ENCODE measurements at places on chromosomes 12 and 14.

GRCh38 chr14:65062096-65063075 is 39.9 kb downstream of the MAX start:
- H3K4me1 ChIP-seq: peaks cover 11% of the 10 kb centered on the region
- peaks cover 21% of the 10 kb centered on the region for H3K36me3 ChIP-seq

GRCh38 chr14:95889236-95889979 is 12.8 kb downstream of the TUNAR start:
- no peak for DNase-seq
- H3K4me3 ChIP-seq: no peak overlapping the region
- no peaks in the 10 kb centered on the region for H3K27me3 ChIP-seq
- H3K36me3 ChIP-seq: no peaks in the 10 kb centered on the region
- no peaks in the 10 kb centered on the region for H3K4me1 ChIP-seq

GRCh38 chr14:65789363-65789762 is 376.8 kb downstream of the FUT8 start:
- no peaks in the 10 kb centered on the region for H3K36me3 ChIP-seq
- no peak overlapping the region for H3K27ac ChIP-seq
- DNase-seq: no peak
- H3K27me3 ChIP-seq: no peaks in the 10 kb centered on the region

- H3K36me3 ChIP-seq: peaks cover 32% of the 10 kb centered on the region
- H3K4me3 ChIP-seq: no peak overlapping the region
- no peak for DNase-seq
- peaks cover 14% of the 10 kb centered on the region for H3K4me1 ChIP-seq
These were observed 35.0 kb downstream of the ZNF664 start for GRCh38 chr12:124007826-124008570.

- no peaks in the 10 kb centered on the region for H3K36me3 ChIP-seq
- no peak overlapping the region for H3K4me3 ChIP-seq
- no peaks in the 10 kb centered on the region for H3K27me3 ChIP-seq
- DNase-seq: no peak
These were observed 110.2 kb downstream of the ALX1 start for GRCh38 chr12:85390266-85390665.

- H3K4me3 ChIP-seq: no peak overlapping the region
- H3K27ac ChIP-seq: no peak overlapping the region
- H3K4me1 ChIP-seq: no peaks in the 10 kb centered on the region
These were observed 24.7 kb downstream of the INSM2 start for GRCh38 chr14:35558680-35559079.

- H3K27ac ChIP-seq: no peak overlapping the region
- H3K27me3 ChIP-seq: no peaks in the 10 kb centered on the region
- DNase-seq: no peak
- H3K4me3 ChIP-seq: no peak overlapping the region
- H3K36me3 ChIP-seq: no peaks in the 10 kb centered on the region
- H3K4me1 ChIP-seq: no peaks in the 10 kb centered on the region
These were observed 207.4 kb upstream of the NPAS3 start for GRCh38 chr14:32731249-32731648.

DNA sequence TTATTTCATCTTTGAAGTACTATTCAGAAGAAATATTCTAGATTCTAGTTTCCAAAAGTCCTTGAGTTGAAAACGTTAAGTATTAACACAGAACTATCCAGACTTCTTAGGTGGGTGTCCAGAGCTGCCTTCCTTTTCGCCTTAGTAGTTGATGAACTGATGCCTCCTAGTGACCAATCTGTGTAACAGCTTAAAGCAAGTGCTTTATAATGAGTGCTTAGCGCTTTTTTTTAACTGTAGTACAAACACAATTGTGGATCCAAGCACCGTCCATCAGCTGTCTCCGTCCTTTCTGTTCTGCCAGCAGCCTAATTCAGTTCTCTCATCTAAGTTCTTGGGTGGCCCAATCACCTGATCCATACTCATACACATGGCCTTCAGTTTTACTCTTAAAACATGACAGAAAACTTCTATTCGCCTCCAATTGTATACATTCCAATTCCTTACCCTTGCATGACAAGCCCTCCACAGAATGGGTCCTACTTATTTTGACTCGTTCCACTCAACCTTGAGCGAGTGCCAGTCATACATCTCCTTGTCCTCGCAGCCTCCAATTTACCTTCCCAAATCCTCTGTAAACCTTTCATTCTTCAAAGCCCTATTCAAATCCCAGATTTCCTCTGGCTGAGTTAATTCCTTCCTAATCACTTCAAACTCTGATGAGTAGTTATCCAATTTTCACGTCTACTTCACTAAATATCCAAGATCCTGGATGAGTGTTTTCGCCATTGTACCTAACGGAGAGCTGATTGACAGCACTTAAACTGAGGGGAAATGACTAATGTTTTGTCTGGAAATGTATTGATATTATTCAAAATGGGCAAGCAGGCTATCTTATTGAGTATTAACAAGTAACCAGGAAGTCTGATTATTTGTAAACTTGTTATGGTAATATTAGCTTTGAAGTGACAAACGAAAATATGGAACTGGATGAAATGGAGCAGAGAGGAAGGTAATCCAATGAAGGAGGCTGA is 5.8 kb upstream of the PHLDA1 start:
- no peaks in the 10 kb centered on the region for H3K27me3 ChIP-seq
- no peak overlapping the region for H3K4me3 ChIP-seq
- no peaks in the 10 kb centered on the region for H3K36me3 ChIP-seq
- H3K27ac ChIP-seq: no peak overlapping the region

- H3K27ac ChIP-seq: no peak overlapping the region
- H3K4me3 ChIP-seq: no peak overlapping the region
- no peaks in the 10 kb centered on the region for H3K27me3 ChIP-seq
- H3K36me3 ChIP-seq: no peaks in the 10 kb centered on the region
- DNase-seq: no peak
- H3K4me1 ChIP-seq: no peaks in the 10 kb centered on the region
These were observed 270.5 kb downstream of the C12orf75 start for GRCh38 chr12:105600911-105601545.

GRCh38 chr14:72945356-72946027 is 19.2 kb downstream of the DCAF4 start:
- no peaks in the 10 kb centered on the region for H3K4me1 ChIP-seq
- no peaks in the 10 kb centered on the region for H3K27me3 ChIP-seq
- peaks cover 31% of the 10 kb centered on the region for H3K36me3 ChIP-seq
- H3K27ac ChIP-seq: no peak overlapping the region

GRCh38 chr12:121579981-121580868 is 598 bp downstream of the KDM2B start:
- no peak for DNase-seq
- H3K36me3 ChIP-seq: no peaks in the 10 kb centered on the region
- H3K27ac ChIP-seq: peak overlapping the region; percentile 86
- no peaks in the 10 kb centered on the region for H3K27me3 ChIP-seq

- peak; percentile 79 for DNase-seq
- peaks cover 52% of the 10 kb centered on the region for H3K4me1 ChIP-seq
- peak overlapping the region; percentile 20 for H3K4me3 ChIP-seq
These were observed 7.3 kb downstream of the STAC3 start for GRCh38 chr12:57243521-57244311.

DNA sequence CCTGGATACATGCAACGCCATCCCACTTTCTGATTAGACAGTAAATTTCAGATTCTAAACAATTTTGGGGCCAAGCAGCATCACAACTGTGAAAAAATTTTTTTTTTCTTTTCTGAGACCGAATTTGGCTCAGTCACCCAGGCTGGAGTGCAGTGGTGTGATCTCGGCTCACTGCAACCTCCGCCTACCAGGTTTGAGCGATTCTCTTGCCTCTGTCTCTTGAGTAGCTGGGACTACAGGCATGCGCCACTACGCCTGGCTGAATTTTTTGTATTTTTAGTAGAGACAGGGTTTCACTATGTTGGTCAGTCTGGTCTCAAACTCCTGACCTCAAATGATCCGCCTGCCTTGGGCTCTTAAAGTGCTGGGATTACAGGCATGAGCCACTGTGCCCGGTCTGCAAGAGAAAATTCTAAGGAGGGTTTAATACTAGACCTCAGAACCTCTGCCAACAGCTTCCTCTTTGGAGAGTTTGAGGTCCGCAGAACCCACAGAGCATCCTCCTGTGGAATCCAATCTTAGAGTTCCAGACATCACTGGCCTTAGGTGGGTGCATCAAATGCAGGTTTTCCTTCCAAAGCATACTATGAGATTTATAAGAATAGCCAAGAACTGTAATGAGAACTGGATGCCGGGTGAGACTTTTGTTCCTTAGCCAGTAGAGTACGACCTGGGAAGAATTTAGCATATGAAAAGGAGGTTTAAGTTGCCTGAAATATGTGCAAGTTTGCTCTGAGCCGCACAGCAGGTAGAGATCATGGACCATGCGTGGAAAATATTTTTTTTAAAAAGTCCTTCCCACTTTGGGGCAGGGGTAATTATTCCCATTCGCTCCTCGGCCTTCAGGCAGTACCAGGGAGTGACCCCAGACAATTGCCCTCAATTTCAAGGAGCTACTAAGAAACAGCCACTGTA is 7.8 kb upstream of the PHC1 start:
- no peaks in the 10 kb centered on the region for H3K27me3 ChIP-seq
- no peaks in the 10 kb centered on the region for H3K4me1 ChIP-seq
- H3K36me3 ChIP-seq: no peaks in the 10 kb centered on the region
- no peak overlapping the region for H3K4me3 ChIP-seq
- no peak for DNase-seq
- H3K27ac ChIP-seq: no peak overlapping the region

GRCh38 chr12:117023998-117024960 is 74.9 kb downstream of the TESC start:
- H3K36me3 ChIP-seq: peaks cover 39% of the 10 kb centered on the region
- no peaks in the 10 kb centered on the region for H3K27me3 ChIP-seq
- H3K4me3 ChIP-seq: no peak overlapping the region
- no peaks in the 10 kb centered on the region for H3K4me1 ChIP-seq
- no peak overlapping the region for H3K27ac ChIP-seq

DNA sequence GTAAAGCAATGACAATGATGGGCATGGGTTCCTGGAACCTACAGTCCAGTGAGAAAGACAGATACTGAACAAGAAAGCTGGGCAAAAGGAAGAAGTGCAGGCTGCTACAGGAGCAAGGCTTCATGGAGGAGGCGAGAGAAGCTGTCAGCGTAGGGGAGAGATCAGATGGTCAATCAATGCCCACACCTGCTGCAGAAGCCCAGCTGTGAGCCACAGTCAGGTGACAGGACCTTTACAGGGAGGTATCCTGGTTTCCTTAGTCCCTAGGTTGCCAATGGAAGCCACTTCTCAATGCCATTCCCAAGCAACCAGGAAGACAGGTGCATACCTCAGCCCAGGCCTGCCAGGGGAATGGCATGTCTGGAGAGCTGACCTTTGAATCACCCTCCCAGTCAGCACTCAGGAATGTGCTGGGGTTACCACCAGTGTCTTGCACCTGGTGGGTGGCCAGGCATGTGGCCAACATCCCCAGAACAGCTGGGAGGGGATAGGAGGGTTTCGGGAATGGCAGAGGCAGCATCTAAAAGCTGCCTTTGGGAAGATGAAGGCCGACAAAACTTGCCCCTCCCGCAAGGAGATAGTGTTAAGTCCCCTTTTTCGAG is 170.3 kb downstream of the TTC7B start:
- H3K4me3 ChIP-seq: no peak overlapping the region
- no peaks in the 10 kb centered on the region for H3K36me3 ChIP-seq
- H3K27me3 ChIP-seq: no peaks in the 10 kb centered on the region

- no peak overlapping the region for H3K27ac ChIP-seq
- H3K4me3 ChIP-seq: no peak overlapping the region
- H3K4me1 ChIP-seq: no peaks in the 10 kb centered on the region
- no peak for DNase-seq
- no peaks in the 10 kb centered on the region for H3K36me3 ChIP-seq
These were observed 34.5 kb downstream of the IPO8 start for GRCh38 chr12:30661210-30661609.

- no peaks in the 10 kb centered on the region for H3K36me3 ChIP-seq
- no peak overlapping the region for H3K27ac ChIP-seq
- no peak overlapping the region for H3K4me3 ChIP-seq
- DNase-seq: no peak
These were observed 80.0 kb downstream of the METTL25 start for GRCh38 chr12:82438356-82438755.

- no peaks in the 10 kb centered on the region for H3K36me3 ChIP-seq
- no peak overlapping the region for H3K27ac ChIP-seq
- H3K27me3 ChIP-seq: no peaks in the 10 kb centered on the region
- no peak overlapping the region for H3K4me3 ChIP-seq
These were observed 230.5 kb downstream of the ETNK1 start for GRCh38 chr12:22855456-22855855.

GRCh38 chr14:39442293-39442692 is 10.1 kb upstream of the FBXO33 start:
- H3K36me3 ChIP-seq: no peaks in the 10 kb centered on the region
- no peaks in the 10 kb centered on the region for H3K4me1 ChIP-seq
- H3K4me3 ChIP-seq: no peak overlapping the region
- no peak overlapping the region for H3K27ac ChIP-seq

DNA sequence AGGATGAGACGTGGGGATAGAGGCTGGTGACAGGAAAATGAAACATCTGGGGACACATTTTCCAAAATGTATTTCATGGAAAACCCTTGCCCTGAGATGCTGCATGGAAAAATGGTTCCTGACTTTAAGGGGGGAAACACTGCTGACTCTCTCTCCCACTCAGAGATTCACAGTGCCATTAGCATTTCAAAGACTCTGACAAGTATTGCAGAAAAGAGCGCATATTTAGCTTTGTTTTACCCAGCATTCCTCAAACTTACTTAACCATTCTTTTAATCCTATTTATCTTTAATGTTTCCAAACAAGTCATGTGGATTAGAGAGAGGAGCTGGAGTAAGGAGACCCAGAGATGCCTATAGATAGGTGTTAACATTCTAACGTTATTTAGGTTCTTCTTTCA is 141.8 kb upstream of the DYRK2 start:
- H3K36me3 ChIP-seq: no peaks in the 10 kb centered on the region
- H3K4me3 ChIP-seq: no peak overlapping the region
- no peak for DNase-seq

DNA sequence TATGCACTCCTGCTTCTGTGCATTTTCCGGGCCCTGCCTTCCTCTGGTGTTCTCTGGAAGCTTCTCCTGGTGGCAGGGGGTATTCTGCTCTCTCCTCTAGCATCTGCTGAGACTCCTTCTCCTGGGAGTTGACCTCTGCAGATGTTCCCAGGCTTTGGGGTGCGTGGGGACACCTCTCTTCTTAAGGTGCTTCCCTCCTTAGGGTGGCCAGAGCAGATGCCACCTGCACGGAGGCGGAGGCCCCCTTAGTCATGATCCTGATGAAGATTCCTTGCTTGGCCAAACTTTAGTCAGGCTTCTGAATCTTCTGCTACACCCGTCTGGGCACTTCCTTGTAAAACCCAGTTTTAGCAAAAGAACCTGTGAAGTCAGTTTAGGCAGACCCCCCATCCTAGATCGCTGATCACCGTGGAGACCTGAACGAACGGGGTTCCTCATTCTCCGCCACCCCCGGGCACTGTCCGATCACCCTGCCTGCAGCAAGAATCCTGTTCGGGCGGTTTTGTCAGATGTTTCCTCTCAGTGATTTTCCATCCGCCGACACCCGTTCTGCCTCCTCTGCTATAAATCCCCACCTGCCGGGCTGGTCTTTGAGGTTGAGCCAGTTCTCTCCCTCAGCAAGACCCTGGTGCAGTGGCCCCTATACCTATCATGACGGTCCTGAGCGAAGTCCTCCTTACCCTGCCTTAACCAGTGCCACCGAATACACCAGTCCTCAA is 111.9 kb downstream of the CALM1 start:
- H3K4me3 ChIP-seq: no peak overlapping the region
- no peak for DNase-seq
- H3K36me3 ChIP-seq: no peaks in the 10 kb centered on the region
- no peaks in the 10 kb centered on the region for H3K27me3 ChIP-seq
- peaks cover 20% of the 10 kb centered on the region for H3K4me1 ChIP-seq

- H3K27ac ChIP-seq: no peak overlapping the region
- H3K4me3 ChIP-seq: no peak overlapping the region
- H3K4me1 ChIP-seq: no peaks in the 10 kb centered on the region
- DNase-seq: no peak
- H3K36me3 ChIP-seq: no peaks in the 10 kb centered on the region
- H3K27me3 ChIP-seq: no peaks in the 10 kb centered on the region
These were observed 564.8 kb downstream of the VRK1 start for GRCh38 chr14:97361958-97362357.

Measured in vagina (tissue), 2 donors.